Brain microvascular endothelial cell (primary cell): ENCODE measurements at places on chromosomes 1 and 21.

GRCh38 chr1:53508991-53509666, 49.9 kb downstream of the DMRTB1 start:
- DNase-seq = no peak

DNA sequence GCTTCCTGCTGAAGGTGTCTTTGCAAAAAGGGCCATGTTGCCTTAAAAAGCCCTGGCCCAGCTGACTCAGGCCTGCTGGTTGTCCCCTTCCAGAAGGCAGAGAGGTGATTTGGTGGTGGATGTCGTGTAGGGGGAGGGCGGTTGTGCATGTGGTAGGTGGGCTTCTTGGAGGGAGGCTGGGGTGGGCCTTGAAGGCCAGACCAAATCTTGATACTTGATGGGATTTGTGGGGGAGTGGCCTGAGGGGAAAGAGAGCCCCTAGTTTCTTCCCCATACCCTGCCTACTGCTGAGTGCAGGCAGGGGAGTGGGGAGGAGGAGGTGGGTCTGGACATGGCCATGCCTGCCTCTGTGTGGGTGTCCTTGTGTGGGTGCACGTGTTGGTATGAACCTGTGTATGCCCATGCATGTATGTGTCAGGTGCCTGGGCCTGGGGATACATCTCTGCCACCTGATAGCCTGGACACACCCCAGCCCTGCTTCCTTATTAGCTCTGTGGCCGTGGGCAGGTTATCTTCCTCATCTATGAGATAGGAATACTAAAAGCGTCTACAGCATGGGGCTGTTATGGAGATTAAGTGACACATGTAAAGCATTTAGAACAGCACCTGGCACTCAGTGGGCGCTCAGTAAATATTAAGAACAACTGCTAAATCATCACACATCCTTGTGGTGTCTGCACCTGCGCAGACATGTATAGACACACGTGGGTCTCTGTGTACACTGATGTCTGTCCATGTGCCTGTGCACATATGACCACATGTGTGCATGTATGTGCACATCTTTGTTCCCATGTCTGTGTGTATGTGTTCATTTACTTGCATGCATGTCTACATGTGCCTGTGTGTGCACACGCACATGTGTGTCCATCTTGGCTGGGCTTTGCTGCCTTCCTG, 17.0 kb downstream of the FAM151A start:
- DNase-seq = no peak

DNA sequence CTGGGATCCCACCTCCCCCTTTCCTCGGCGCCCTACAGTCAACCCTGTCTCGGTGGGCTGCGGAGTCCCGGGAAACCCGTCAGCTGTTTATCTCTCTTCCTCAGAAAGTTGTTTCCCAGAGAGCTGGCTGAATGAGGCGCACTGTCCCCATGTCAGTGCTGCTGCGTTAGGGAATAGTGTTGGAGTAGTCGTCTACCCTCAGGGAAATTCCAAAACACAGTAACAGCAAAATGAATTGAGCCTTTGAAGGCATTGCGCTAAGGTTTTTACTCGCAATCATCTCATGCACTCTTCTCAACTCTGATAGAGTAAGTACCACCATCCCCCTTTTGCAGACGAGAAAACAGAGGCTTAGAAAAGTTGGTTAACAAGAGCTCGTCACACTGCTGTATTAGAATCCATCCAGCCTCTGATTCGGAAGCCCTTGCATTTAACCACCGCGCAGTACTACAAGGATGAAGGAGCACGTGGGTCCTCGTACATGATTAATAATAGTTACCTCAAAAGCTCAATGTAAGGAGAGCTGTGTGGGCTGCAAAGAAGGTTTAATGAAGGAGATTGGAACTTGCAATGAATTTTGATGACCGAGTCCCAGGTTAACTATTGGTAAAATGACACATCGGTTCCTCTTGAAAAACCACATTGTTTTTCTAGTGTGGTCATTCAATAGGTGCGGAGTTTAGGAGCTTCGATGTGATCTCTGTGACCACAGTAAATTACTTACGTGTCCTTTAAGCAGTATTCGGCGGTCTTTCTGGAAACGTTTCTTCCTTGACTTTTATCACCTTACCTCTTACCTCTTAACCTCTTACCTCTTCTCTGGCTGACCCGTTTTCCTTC, 788 bp upstream of the EDEM3 start:
- peak; percentile 49 for DNase-seq

- no peak for DNase-seq
Measured at GRCh38 chr1:42956739-42957138, 1.9 kb downstream of the SLC2A1 start.

GRCh38 chr1:171434717-171435346, 50.5 kb upstream of the PRRC2C start:
- peak; percentile 74 for DNase-seq

DNA sequence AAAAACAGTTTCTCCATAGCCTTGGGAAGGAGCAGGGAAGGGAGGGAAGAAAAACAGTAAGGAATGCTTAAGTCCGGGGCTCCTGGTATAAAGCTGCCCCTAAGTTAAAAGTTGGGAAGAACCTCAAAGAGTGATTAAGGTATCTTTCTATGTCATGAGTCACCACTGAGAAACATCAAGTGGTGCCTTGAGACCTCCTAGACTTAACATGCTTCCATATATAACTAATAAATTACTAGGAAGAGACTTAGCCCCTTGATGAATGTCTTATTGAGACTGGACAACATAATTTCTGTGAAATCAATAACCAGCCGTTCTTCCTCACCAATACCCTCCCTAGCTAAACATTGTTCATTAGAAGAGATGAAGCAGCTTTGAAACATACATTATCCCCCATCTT, 121.8 kb upstream of the SLC44A3 start:
- DNase-seq = no peak

GRCh38 chr1:186605762-186606350, 74.4 kb downstream of the PTGS2 start:
- DNase-seq = peak; percentile 77

DNA sequence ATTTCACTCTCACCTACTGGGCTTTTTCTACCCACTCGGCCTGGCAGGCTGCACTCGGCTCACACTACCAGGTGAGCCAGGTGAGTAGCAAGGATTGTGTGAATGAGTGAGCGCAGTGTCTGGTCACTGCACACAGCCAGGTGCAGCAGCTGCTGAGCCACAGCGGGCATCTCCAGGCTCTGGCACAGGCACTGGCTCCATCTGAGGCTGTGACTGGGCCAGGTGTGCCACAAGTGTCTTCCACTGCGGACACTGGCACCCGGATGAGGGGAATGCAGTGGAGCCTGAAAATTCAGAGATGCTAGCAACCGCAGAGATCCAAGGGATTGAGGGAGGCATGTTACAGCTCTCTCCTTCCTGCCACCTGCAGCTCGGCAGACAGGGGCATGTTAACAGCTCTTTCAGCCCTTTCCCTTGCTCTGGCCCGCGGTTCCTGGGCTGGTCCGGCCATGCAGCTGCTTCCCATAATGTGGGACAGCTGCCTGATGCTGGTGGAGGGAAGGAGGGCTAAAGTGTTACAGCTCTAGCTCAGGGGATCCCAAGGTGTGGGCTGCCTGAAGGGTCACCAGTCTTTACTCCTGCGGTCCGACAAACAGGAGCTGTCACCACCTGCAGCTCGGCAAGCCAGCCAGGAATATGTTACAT, 1038.3 kb downstream of the AMY1C start:
- DNase-seq = no peak

DNA sequence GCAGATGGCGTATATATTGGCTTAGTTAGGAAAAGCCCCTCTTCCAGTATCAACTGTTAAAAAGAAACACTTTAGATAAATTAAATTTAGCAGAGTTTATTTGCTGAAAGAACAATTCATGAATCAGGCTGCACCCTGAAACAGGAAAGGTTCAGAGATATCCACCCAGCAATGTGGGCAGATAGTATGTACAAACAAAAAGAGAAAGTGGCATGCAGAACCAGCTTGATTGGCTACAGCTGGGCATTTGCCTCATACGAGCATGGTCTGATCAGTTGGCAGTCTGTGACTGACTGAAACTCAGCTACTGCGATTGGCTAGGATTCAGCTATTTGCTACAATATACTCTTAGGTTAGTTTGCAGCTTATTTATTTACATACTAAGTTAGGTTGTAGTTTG, 98.2 kb downstream of the ZC3H11B start:
- DNase-seq = no peak

DNA sequence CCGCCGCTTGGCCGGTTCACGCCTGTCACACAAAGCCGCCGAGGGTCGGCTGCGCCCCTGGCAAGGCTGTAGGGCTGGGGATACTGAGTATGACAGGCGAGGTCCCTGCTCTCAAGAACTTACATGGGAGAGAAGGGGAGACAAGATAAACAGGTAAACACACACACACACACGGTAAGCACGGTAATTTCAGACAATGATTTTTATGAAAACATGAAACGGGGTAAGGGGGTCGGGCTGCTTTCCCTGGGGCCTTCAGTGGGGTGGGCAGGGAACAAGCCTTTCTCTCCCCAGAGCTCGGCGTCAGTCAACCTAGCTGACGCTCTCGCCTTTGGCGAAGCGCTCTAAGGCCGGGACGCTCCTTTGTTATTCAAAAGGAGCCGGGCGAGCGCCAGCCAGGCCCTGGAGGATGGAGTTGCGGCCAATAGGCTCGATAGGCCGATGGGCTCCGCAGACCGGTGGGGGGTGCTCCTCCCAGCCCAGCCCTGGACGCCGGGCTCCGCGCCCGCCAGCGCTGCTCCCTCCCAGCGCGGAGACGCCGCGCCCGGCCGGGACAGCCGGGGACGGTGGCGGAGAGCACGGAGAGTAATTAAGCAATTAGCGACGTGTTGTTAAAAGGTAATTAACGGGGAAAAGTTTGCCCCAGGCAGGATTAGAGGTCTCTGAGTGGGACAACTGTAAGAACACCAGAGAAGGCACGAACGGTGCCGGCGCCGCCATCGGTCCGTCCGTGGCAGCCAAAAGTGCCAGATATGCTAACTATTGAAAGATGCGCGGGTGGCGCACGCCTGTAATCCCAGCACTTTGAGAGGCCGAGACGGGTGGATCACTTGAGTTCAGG, 950 bp upstream of the INKA2 start:
- peak; percentile 40 for DNase-seq

DNA sequence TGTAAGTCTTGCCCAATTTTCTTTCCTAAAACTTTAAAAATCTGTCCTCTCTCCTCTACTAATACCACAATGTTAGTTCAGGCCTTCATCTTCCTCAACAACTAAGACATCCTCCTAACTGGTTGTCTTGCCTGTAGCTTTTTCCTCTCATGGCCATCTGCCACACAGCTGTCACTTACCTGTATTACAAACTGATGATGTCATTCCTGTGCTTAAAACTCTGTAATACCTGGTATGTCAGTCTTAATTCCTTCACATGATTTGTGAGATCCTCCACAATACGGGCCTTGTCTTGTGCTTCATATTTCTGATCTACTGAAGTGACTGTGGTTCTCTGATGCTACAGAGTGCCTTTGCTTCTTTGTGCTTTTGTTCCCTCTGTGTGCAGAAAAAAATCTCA, 9.8 kb downstream of the MRPS14 start:
- no peak for DNase-seq

DNA sequence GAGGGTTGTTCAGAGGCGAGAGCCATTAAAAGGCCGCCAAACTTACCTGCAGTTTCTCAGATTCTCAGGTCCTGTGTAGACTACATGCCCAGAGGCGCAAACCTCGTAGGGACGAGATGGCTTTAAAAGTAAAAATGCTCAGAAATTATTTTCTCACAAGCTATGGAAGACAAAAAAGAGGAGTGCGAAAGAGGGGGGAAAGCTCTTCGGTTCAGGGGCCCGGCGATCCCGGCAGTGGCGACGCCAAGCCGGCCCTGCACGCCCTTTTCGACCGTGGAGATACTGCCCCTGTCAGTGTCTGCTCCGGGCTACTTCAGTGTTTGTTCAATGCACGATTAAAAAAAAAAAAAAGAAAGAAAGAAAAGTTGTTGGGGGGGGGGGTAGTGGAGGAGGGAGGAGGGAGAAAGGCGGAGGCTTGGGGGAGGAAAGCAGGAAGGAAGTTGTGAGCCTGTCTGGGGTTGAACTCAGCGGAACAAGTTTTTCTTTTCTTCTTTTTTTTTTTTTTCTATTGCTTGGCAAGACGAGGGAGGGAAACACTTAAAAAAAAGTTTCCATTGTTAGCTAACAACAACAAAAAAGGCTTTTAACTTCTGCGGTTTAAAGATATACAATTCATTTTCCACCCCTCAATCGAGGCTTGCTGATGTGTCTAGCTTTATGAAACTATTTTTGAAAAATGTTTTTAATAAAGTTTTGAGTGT, at the start of gene ITPKB:
Gene ITPKB, minus strand, starts transcription at position 288 of the 701 bp plus-strand sequence. CDS start 1,824 bp downstream, outside the sequence.
- DNase-seq = peak; percentile 24

DNA sequence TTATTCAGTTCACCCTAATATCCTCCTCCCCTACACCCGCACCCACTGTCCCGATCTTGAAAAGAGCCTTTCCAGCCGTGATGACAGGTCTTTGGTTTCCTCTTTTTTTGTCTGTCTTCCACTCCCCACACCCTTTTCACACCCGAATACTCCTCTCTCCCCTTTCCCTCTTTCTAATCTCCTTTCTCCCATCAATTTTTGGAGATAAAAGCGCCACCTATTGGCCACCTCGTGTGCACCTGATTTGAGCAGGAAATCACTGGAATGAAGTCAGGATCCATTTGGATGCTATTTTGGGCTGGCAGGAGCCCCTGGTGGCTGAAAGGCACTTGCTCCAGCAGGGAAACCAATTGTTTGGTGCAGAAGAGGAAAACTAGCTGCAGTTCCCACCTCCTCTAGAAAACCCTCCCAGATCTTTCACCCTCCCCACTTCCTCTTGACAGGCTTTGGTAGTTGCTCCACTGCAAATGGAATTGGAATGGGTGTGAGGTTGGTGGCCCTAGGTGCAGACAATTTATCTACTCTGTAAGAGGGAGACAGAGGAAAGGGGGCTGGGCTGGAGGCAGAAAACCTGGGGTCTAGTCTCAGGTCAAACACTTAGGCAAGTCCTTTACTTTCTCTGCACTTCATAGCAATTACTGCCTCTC, 8.4 kb downstream of the FOXE3 start:
- peak; percentile 39 for DNase-seq

DNA sequence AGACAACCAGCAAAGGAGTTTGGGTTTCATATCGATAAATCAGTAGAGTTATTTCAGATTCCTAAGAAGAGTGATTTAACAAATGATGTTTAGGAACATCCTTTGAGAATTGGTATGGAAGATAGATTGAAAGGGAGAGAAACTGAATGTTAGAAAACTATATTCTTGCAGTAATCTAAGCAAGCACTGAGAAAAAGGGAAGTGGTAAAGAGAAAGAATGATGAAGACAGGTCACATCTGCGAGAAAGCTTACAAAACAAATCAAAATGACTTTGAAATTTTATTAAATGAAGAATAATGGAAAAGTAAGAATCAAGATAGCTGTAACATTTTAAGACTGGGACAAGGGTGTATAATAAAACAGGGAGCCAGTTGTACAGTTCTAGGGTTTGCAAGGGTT, 177.0 kb downstream of the HS2ST1 start:
- no peak for DNase-seq

GRCh38 chr1:11523261-11523660, 44.3 kb downstream of the DISP3 start:
- DNase-seq = no peak

DNA sequence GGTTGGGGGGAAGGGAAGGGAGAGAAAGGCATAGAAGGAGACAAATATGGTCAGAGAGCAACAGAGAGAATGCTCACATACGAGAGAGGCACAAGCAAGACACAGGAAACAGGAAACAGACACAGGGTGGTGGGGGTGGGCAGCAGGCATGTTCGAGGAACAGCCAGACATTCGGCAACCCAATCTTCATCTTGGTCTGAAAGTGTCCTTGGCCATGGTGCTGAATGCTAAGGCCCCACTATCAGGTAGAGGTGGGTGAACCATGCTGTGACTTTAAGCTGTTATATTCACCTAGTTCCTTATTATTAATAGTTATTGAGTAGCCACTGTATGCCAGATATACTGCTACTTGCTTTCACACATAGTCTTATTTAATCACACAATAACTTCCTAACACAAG, 109.2 kb downstream of the DDX20 start:
- peak; percentile 2 for DNase-seq
